ENCODE measurements at places on chromosomes 1 and 21.

- no peak for DNase-seq
Observed at GRCh38 chr1:213457186-213457585, 406.1 kb downstream of the RPS6KC1 start.

DNA sequence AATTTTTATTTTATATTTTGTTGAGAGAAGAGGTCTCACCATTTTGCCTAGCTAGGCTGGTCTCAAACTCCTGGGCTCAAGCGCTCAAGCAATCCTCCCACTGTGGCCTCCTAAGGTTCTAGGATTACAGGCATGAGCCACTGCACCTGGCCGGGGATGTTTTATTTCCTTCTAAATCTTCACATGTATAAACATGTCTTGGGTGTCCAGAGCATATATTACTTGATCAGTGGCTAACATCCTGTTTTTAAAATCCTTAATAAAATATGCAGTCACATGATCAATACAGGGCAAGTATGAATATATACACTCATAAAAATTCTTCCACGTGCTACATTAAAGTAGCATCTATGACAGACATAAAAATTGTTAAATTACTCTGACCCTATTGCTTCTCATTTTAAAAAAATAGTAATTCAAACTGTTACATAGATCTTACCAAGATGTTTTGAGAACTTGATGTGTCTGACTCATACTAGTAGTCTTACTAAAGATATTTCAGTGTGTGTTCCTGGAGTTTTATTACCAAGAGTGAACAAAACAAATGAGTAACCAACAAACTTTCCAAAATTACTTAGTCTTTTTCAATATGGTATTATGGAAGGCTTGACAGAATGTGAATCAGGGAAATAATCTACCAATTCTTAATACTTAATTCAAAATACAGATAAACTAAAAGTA, 222.5 kb downstream of the SLC45A1 start:
- peak; percentile 94 for DNase-seq

GRCh38 chr21:42314616-42315295, 453 bp downstream of the TFF3 start:
- DNase-seq, result no peak

DNA sequence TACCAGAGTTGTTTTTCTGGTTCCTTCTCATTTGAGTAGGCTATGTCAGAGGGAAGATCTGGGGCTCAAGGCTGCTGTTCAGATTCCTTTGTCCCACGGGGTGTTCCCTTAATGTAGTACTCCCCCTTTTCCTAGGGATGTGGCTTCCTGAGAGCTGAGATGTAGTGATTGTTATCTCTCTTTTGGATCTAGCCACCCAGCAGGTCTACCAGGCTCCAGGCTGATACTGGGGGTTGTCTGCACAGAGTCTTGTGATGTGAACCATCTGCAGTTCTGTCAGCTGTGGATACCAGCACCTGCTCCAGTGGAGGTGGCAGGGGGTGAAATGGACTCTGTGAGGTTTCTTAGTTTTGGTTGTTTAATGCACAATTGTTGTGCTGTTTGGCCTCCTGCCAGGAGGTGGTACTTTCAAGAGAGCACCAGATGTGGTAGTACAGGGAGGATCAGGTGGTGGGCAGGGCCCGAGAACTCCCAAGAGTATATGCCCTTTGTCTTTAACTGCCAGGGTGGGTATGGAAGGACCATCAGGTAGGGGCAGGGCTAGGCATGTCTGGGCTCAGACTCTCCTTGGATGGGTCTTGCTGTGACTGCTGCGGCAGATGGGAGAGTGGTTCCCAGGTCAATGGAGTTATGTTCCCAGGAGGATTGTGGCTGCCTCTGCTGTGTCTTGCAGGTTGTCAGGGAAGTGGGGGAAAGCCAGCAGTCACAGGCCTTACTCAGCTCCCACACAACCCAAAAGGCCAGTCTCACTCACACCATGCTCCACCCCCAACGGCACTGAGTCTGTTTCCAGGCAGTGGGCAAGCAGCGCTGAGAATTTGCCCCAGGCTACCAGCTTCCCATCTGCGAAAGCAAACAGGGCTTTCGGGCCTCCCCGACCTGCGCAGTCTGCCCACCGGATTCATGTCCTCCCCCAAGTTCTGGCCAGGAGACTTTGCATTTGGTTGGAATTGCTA, 64.2 kb downstream of the SERINC2 start:
- peak; percentile 55 for DNase-seq

DNA sequence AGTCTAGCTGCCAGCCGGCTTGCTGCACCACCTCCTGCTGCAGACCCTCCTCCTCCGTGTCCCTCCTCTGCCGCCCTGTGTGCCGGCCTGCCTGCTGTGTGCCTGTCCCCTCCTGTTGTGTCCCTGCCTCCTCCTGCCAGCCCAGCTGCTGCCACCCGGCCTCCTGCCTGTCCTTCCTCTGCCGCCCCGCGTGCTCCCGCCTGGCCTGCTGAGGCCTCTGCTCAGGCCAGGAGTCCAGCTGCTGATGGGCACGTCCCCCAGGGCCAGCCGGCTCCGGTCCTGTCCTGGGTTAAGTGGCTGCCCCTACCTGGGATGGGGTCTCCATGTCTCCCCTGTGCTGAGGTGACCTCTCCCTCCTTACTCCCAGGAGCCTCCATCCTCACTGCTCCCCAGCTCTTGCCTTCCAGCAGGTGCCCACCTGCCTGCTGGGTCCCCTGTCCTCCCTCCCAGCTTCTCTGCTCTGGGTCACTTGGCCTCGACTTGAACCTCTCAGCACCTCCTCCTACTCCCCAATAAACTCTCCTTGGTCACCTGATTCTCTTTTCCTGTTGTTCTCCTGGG, 870 bp downstream of the KRTAP10-8 start:
- no peak for DNase-seq

GRCh38 chr1:64540265-64540791, 70.4 kb downstream of the CACHD1 start:
- DNase-seq, result peak; percentile 40

GRCh38 chr1:97270508-97271307, 549.1 kb downstream of the PTBP2 start:
- no peak for DNase-seq

- no peak for DNase-seq
Observed at GRCh38 chr1:7406641-7407543, 364.2 kb upstream of the VAMP3 start.

- no peak for DNase-seq
Observed at GRCh38 chr1:107443860-107444259, 303.0 kb downstream of the NTNG1 start.

- DNase-seq, result no peak
Observed at GRCh38 chr1:168897249-168897648, 168.2 kb upstream of the DPT start.

GRCh38 chr1:99365141-99365540, 100.8 kb downstream of the PLPPR4 start:
- DNase-seq, result no peak

- peak; percentile 56 for DNase-seq
Observed at GRCh38 chr1:64080941-64081562, 122.4 kb upstream of the UBE2U start.

All from renal cortical epithelial cell (primary cell).